Natural killer cell treated with Interleukin-12 subunit alpha and Interleukin-12 subunit beta and Interleukin-15 and Interleukin-18, amount 100 ng/mL, for 72 hours (primary cell): ENCODE measurements at places on chromosomes 1 and 21. TPM values are rescaled to one million over a fixed set of nuclear protein-coding genes. Genes with fewer than 3 reads are reported as not detected.

SLC44A5 gene
- 0.14 TPM for total RNA-seq

- DNase-seq = no peak
- H3K27me3 ChIP-seq = peaks cover 2% of the 10 kb centered on the region
- H3K4me3 ChIP-seq = no peak overlapping the region
- H3K27ac ChIP-seq = no peak overlapping the region
- no peaks in the 10 kb centered on the region for H3K4me1 ChIP-seq
Observed at GRCh38 chr1:178024504-178024903, 54.6 kb upstream of the SEC16B start.

- DNase-seq = no peak
- peaks cover 10% of the 10 kb centered on the region for H3K36me3 ChIP-seq
- H3K27me3 ChIP-seq = no peaks in the 10 kb centered on the region
- no peak overlapping the region for H3K27ac ChIP-seq
- no peak overlapping the region for H3K4me3 ChIP-seq
Observed at GRCh38 chr1:15321601-15322000, 74.6 kb downstream of the FHAD1 start.

DNA sequence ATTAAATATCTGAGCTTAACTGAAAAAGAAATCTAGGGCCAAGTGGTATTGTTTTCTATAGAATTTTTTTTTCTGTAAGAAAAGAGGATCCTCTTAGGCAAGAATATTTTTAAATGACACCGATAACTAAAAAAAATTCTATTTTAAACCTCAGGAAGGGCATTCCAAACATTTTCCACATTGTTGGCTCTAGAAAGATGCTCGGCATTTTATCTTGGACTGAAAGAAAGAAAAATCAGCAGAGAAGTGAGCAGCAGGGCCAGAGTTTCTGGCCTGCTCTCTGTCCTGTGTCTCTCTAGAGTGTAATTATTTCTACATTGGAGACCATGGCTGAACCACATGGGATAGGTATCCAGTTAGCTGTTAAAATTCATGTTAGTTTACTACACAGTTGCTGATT, 192.5 kb upstream of the GREM2 start:
- DNase-seq = no peak
- no peaks in the 10 kb centered on the region for H3K36me3 ChIP-seq
- H3K27me3 ChIP-seq = no peaks in the 10 kb centered on the region
- no peak overlapping the region for H3K4me3 ChIP-seq
- no peak overlapping the region for H3K27ac ChIP-seq
- H3K4me1 ChIP-seq = no peaks in the 10 kb centered on the region
